ENCODE measurements at places on chromosomes 12 and 14.

DNA sequence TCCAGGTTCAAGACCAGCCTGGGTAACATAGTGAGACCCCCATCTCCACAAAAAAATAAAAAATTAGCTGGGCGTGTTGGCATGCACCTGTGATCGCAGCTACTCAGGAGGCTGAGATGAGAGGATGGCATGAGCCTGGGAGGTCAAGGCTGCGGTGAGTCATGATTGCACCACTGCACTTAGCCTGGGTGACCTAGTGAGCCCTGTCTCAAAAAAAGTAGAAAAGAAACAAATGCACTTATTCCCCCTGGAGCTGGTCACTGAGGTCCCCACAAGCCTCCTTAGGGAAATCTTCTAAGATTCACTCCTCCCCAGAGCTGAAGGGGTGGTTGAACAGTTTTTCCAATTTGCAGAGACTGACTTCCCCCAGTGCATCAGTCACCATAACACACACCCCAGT, 1.6 kb downstream of the CD9 start:
- no peak for DNase-seq

DNA sequence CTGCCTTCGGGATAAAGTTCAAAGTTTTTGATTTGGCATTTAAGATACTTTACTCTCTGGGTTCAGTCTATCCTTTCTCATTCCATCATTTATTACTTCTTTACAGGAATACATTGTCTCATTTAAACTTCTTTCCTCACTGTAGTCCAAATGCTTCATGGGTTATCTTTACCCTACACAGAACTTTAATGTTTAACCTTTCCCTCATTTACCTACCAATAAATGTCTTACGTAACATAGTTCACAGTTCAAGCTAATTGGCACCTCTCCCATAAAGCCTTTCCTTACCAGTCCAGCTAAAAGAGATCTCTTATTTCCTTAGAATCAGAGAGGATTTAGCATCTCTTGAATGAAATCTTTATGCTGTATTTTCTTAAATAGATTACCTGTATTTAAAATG, 476.3 kb upstream of the SEL1L start:
- no peak for DNase-seq

- no peak for DNase-seq
These were observed 20.0 kb upstream of the PCNX1 start for GRCh38 chr14:70887207-70887681.

- DNase-seq, result no peak
These were observed 15.0 kb upstream of the CACNA2D4 start for GRCh38 chr12:1933342-1934051.

DNA sequence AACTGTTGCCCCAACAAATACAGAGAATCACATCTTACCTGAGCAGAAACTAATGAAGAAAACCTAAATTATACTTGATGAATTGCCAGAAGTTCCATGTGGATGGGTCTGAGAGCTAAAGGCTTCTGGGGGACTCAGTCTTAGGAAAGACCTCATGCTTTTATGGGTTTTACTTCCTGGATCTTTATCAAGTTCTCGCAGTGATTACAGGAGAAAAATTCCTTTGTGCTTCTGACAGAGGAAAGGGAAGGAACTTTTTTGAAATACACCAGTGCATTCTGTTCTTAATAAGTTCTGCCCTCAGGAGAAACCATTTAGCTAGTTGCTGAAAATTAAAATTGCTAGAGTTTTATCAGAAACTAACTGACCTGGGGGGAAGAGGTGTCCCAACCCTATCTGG, 203.9 kb upstream of the KITLG start:
- DNase-seq, result no peak

DNA sequence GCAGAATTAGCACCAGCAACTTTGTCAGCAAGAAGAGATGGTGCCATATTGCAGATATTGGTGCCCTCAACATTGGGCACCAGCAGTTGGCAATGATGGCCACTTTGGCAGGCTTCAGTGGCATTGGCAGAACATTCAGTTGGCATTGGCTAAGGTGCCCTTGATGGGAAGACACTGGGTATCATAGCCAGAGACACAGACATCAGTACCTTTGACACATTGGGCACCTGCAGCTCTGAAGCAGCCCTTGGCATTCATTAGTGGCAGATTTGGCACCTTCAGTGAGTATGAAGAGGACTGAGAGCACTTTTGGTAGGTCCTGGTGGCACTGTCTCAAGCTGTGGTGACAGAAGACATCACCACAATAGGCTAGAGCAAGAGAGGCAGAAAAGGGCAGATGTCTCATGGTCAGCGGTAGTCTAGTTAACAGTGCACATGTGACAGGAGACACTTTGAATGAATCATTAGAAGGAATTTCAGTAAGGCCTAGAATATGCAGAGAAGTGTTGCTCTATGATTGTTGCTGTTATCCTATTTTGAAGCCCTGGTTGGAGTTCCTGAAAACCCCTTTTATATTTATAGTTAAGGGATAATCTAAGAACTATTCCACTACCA, 422.2 kb downstream of the APAF1 start:
- DNase-seq, result no peak

- DNase-seq, result no peak
These were observed 8.8 kb upstream of the PEX5 start for GRCh38 chr12:7180685-7181084.

- DNase-seq, result no peak
These were observed 36.2 kb upstream of the FERMT2 start for GRCh38 chr14:52987042-52987441.

GRCh38 chr12:15899282-15899870, 11.8 kb upstream of the DERA start:
- DNase-seq, result no peak

GRCh38 chr12:4107911-4108697, 165.5 kb upstream of the CCND2 start:
- no peak for DNase-seq

DNA sequence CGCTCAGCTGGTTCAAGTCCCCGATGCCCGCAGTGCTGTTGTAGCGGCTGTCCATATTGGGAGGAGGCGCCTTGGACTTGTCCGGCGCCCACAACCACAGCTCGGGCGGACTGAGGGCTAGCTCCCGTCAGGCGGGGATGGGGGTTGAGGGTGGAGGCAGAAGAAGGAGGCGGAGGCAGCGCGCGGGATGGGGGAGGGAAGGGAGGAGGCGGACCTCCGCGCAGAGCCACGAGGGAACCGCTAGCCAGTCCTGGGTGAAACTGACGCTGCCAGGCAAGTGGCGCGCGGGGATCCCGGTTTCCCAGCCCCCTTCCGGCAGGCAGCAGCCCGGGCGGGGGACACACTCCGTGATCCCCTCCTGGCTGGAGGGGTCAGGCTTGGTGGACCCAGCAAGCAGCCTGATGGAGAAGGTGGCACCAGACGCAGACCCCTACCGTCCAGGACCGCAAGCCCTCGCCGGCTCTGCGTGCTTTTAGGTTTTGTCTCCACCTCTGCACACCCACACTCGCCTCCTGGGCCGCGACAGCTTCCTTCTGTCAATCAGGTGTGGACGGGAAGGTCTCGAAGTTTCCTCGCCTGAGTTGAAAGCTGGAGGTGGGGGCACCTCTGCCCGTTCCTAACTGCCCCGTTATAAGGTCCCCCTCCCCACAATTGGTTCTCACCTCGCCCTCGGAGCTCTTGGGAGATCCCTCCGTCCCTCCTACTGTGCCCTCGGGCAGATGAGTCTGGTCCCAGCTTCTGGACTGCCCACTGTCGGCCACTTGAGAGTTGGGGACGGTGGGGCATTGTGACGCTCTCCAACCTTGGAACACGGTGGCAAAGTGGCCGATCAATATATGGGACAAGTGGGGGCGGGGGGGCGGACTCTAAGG, at the start of gene CPNE8:
Gene CPNE8 (minus strand): TSS at position 112 of the 872 bp plus-strand sequence. CDS start 57 bp downstream, at position 55.
- DNase-seq, result peak; percentile 58
